ENCODE measurements at places on chromosomes 11 and 22.

DNA sequence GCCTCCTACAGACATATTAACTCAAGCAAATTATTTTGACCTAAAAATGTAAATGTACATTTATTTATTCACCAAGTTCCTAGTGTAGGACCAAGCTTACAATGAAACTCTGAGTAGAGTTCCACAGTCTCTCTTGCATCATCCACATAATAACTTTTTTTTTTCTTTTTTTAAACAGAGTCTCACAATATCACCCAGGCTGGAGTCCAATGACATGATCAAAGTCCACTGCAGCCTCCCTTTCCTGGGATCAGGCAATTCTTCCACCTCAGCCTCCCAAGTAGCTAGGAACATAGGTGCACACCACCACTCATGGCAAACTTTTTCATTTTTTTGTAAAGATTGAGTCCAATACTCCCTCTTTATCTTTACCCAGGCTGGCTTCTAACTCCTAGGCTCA lies 28.0 kb downstream of the FEZ1 start:
- DNase-seq: no peak

DNA sequence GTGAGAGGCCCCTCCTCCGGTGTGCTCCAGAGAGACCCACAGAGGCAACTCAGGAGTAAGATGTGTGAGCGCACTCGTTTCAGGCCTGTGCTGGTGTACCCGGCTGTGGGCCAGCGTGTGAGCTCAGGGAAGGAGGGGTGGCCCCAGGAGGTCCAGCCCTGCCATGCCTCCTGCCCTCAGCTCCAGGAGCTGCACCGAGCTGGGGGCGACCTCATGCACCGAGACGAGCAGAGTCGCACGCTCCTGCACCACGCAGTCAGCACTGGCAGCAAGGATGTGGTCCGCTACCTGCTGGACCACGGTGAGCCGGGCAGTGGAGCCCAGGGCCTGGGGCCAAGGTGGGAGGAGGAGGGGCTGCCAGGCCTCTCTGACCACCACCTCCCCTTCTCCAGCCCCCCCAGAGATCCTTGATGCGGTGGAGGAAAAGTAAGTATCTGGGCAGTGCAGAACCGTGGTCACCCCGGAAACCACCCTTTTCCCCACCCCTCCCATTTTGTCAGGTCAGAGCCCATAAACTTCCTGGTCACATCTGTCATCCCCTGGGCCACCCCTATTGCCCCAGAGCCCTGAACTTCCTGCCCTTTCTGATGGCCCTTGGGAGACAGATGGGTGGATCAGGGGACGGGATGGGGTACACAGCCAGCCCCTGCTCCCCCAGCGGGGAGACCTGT lies 2.5 kb upstream of the MDK start:
- DNase-seq: no peak

- DNase-seq: no peak
Observed at GRCh38 chr11:17812091-17812864, 77.7 kb downstream of the KCNC1 start.

- no peak for DNase-seq
Observed at GRCh38 chr11:1226226-1226985, 3.5 kb downstream of the MUC5B start.

GRCh38 chr22:36673821-36674220 lies 29.7 kb downstream of the CACNG2 start:
- no peak for DNase-seq

- DNase-seq: no peak
Observed at GRCh38 chr11:120248551-120249278, 8.8 kb downstream of the POU2F3 start.

GRCh38 chr22:29824677-29825076 lies 13.4 kb downstream of the ASCC2 start:
- no peak for DNase-seq

DNA sequence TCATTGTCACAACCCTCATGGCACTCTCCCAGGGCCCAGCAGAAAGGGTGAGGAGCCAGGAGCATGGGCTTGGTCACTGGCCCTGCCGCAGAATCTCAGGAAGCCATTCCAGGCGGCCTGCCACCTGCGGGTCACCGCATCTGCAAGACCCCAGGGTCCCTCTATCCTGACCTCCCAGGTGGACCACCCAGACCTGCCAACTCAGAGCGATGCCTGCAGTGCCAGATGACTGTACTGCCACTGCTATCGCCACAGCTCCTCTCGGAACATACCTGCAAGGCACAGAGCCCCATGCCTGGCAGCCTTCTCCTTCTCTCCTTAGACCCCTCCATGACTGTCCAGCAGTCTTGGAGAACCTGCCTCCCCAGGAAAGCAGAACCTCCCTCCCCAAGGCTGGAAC lies 26.4 kb upstream of the ELFN2 start:
- DNase-seq: no peak

DNA sequence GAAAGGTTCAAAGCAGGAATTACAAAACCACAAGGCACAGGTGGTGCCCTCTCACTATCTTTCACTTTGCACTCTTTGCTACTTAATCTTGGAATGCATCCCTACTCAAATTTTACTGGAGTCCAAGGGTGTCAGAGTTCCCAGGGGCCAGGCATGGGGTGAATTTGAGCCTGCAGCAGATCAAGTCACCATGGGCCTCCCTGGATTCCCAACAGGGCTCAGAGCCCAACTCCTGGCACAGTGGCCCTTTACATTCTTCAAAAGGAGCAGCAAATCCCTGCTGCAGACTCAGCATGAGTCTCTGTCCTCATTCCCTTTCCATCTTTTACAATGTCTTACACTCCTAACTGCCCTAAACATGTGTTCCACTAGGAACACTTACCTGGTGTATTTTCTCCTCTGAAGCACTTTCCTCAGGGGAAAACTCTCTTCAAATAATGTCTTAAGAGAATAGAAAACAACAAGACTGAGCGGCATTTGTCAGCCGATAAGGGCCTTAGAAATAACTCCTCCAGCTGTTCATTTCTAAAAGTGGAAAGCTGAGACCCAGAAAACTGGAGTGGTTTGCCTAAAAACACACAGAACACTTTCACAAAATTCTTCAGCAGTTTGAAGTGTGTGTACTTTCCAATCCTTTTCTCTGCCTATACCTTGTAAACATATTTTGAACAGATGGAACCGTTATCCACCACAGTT lies 596.0 kb downstream of the INSC start:
- DNase-seq: no peak

GRCh38 chr11:111322534-111322933 lies 24.2 kb downstream of the POU2AF3 start:
- no peak for DNase-seq

- DNase-seq: no peak
Observed at GRCh38 chr11:17781221-17781620, 46.6 kb downstream of the KCNC1 start.

- no peak for DNase-seq
Observed at GRCh38 chr11:64131683-64132190, 34.2 kb downstream of the MACROD1 start.

- no peak for DNase-seq
Observed at GRCh38 chr11:125903711-125904659, at the start of gene DDX25. Gene DDX25 (plus strand): TSS chr11:125904508. CDS start chr11:125904518, 10 bp downstream.

All from cortex of kidney (tissue), 1 donor.